NCI-H524 (cell line): ENCODE measurements at places on chromosomes 3 and 15.
A peak's percentile ranks its signal among the peaks of the same experiment; 100 is the strongest.

DNA sequence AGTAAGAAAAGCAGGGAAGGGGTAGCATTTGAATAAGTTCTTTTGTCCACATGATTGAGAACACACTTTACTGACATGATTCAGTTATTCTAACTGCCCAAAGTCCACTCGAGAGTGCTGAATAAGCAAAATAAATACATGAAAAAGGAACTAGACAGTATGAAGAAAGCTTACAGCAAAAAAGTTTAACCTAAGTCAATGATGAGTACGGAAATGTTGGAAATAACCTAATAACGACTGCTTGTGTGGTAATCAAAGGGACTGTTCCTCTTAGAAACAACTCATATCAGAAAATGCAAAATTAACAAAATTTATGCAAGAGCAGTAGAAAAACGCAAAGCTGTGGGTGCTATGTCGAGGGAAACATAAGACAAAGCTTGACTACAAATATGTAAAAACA, 36.6 kb downstream of the DMXL2 start:
- no peak for DNase-seq

DNA sequence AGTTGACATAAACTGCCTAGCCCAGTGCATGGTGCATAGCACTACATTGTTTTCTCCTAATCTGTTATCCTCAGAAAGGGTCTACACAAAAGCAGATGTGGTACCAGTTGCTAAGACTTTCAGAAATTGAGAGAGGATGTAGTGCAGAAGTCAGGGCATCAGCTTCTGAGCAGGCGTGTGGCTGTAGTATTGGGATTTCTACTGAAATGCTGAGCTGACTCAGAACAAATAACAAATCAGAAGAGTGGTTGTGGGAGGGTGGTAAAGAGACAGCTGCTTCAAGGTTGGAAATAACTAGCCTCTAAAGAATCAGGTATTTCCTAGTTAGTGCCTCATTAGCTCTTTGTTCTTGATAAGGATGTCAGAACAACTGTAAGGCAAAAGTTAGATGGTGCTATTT, 161.3 kb downstream of the AKAP13 start:
- no peak for DNase-seq

DNA sequence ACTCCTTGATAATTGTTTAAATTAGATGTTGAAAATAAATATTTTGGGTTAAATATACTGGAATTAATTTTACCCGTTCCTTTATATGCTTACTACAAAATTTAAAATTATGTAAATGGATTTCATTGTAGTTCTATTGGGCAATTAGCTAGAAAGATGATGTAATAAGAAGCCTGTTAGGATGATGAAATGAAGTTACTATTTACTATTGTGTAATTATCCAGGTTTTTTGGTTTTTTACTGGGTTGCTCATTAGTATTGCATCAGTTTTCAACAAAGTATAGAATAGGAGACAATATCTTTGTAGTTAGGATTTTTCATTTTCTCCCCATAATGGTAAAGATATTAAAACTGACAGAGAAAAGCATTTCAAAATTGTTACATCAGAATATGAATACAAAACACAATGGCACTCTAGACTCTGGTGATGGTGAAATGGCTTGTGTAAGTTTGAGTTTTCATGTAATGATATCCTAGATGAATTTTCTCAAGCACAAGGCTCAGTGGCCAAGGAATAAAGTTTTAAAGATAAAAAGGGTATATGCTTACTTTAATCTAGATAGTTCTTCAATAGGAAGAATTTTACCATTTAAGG, 222.0 kb downstream of the P3H2 start:
- no peak for DNase-seq

- DNase-seq: no peak
These were observed 3.3 kb upstream of the STT3B start for GRCh38 chr3:31529421-31529820.

- no peak for DNase-seq
These were observed 17.0 kb downstream of the SLC35G2 start for GRCh38 chr3:136835813-136836510.

DNA sequence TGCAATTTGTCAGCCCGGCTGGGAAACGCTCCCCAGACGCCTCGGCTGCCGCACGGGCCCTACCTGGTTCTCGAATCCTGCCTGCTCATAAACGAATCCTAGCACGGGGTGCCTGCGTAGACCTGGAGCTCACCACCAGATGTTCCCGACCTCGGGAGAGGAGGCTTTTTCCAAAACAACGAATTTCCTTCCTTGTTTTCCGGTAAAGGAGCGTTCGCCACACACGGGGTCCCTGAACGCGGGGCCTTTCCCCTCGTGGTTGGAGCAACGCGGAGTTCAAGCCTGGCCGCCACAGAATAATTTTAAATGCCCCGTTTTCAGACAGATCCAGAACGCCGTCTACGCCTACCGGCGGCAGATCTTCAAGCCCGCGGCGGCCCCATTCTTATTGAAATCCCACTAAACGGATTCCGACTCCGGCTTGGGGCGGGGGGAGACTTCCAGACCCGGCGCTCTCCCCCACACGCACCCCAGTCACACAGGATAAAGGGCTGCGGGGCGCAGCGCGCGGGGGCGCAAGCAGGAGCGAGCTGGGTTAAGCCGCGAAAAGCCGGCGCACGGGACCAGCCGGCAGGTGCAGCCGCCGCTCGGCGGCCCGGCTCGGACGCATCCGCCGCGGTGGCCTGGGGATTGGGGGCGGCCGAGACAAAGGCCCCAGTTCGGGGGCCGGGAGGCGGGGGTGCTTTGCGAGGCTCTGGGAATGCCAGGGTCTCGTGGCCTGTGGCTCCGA, 895 bp downstream of the GATA2 start:
- DNase-seq: peak; percentile 58
